Activated T-helper 1 cell treated with anti-CD3 and anti-CD28 coated beads, Interleukin-12 subunit alpha, Interleukin-12 subunit beta, Interleukin-2, Interleukin-4 antibody, amounts not matched to agents 30 ng/mL and 10 ng/mL and 1 ng/mL, durations not matched to agents 14 hours and 24 hours and 36 hours (primary cell): ENCODE measurements at places on chromosomes 1 and 21.

- no peak for DNase-seq
These were observed 1.3 kb upstream of the LEMD1 start for GRCh38 chr1:205422993-205423642.

DNA sequence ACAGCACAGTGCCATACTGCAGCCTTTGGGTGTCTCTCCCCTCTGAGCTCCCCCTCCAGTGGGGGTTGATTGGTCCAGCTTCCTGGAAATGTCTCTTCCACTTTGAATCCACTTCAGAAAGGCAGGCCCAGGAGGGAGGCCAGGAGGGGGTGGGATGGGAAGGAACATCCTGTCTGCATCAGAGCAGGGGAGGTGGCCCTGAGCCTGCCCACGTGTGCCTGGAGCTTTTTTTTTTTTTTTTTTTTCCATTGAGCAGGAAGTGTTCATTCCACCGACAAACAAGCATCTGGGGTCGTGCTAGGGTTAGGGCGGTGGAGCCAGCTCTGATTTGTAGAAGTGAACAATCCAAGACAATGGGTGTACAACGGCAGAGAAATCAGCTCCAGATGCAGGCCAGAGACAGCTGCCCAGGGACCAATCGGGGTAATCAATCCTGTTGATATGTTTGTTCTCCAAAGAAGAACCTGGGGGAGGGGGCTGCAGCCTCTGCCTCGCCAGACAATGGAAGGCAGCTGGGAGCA is 93.3 kb downstream of the SSBP3 start:
- DNase-seq = no peak

GRCh38 chr1:185536165-185536920 is 197.8 kb upstream of the HMCN1 start:
- no peak for DNase-seq

DNA sequence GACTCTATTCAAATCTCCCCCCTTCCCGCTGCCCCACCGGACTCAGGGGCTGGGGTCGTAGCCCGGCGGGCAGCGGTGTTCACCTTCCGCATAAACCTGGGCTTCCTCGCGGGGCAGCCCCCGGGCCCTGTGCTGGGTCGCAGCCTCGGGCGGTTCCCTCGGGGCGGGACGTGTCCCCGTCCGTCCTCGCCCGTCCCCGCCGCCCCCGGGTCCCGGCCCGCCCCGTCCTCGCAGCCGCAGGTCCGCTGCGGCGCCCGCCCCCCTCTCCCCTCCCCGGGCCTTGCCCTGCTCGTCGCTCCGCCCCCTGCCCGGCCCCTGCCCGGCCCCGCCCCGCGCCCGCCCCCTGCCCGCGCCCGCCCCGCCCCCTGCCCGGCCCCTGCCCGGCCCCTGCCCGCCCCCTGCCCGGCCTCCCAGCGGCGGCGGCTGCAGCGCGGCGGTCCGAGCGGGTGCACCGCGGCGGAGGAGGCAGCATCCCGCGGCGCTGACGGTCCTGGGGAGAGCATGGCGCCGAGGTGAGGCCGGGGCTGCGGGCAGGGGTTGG is at the start of gene COL18A1:
TSS of gene COL18A1 (plus strand) at position 436 of the 541 bp plus-strand sequence. CDS start at position 502, 66 bp downstream.
- peak; percentile 20 for DNase-seq

- no peak for DNase-seq
These were observed 550.9 kb upstream of the TMPRSS15 start for GRCh38 chr21:18954441-18954844.

DNA sequence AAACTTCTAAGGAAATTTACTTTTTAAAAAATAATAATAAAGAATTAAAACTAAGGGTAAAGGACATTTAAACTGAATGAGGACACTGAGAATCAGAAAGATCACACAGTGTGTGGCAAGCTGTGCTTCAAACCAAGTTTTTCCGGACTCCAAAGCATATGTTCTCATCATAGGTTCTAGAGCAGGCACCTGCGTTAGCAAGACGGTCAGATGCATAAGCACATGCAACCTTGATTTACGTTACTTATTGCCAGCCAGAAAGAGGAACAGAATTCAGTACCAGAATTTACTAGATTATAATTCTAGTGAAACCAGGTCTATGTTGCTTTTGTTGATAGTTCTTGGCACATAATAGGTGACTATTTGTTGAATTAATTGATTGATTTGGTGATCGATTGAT is 6.2 kb upstream of the LBR start:
- DNase-seq = no peak

GRCh38 chr21:35840197-35840799 is 220.0 kb downstream of the SETD4 start:
- peak; percentile 28 for DNase-seq

DNA sequence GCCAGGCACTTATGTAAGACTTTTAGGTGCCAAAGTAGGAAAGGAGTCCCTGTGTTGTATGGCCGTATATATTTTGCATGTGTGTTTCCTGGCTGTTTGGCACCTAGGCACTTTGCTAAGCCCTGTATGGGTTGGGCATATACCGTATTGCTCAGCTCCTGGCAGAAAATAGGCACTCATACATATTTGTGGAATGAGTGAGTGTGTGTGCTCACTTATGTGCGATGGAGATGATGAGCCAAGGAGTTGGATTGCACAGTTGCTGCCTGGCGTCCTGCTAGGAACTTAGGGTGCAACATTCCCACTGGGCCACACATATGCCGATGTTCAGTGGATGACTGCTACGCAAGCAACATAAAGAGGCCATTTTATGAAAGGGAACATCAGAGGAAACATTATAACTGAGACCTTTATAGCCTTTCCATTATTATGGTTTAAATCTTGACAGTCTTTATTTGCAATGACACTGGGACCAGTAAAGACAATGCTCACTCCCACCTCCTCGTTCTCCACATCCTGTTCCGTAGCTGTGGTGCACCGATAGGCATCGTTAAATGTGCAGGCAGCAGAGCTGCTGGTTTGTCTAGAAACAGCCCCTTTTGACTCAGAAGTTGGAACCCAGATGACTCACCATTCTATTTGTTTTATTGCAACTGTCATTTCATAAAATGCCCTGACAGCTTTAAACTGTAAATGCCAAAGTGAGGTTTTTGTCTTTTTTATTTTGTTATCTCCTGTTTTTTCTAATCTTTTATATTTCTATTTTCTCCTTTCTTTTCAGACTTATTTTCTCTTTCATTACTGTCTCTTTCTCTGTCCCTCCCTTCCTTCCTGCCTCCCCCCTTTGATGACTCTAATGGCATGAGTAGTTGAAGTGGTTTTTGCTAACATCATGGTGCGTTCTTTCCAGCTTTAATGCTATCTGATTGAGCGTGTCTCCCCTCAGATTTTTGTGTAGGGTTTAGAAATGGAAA is 36.1 kb downstream of the PEX14 start:
- DNase-seq = peak; percentile 78

DNA sequence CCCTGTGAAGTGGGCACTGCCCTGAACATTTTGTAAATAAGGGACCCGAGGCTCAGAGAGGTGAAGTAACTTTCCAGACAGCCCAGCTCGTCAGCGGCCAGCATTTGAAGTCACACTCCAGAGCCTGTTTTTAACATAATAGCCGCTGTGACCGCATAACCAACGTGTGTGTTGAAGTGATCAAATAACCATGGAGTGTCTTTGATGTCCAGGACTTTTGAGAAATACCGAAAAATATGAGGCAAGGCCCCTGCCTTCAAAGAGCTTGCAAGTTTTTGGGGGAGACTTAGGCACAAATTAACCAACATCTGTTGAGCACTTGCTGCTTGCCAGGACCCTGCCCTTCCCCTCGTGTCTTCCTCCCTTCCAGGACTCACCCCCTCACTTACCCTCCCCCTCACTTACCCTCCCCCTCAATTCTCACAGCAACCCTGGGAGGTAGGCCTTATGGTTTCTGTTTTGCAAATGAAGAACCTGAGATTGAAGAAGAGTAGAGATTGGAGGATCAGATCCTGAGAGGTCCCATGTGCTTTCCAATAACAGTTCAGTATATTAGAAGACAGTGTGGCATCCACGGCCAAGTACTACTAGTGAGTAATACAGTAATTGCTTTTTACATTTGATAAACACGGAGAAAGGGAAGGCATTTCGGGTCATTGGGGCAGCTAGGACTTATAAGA is 1.3 kb upstream of the SLC16A1 start:
- peak; percentile 39 for DNase-seq

DNA sequence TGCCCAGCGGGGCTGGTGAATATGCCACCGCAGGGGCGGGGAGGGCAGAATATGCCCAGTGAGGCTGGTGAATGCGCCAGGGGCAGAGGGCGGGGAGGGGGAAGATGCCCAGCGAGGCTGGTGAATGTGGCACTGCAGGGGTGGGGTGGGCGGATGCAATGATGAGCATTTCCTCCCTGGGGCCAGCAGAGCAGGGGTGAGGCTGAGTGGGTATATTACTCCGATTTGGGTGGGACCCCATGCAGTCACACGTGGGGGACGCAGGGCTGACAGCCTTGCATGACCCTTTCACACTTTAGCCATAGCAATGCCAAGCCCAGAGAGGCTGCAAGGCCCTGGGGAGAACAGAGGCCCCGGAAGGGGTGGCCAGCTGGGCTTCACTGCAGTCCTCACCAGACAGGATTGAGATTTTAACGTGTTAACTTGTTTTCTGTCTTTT is 9.3 kb upstream of the SLX9 start:
- DNase-seq = no peak

GRCh38 chr1:243421784-243422183 is 165.9 kb downstream of the SDCCAG8 start:
- peak; percentile 52 for DNase-seq

GRCh38 chr1:39625462-39626273 is 13.8 kb downstream of the HEYL start:
- no peak for DNase-seq

GRCh38 chr1:6928106-6928885 is 143.0 kb downstream of the CAMTA1 start:
- DNase-seq = no peak

- DNase-seq = no peak
These were observed 154.3 kb downstream of the PLXNA2 start for GRCh38 chr1:208089761-208090370.

DNA sequence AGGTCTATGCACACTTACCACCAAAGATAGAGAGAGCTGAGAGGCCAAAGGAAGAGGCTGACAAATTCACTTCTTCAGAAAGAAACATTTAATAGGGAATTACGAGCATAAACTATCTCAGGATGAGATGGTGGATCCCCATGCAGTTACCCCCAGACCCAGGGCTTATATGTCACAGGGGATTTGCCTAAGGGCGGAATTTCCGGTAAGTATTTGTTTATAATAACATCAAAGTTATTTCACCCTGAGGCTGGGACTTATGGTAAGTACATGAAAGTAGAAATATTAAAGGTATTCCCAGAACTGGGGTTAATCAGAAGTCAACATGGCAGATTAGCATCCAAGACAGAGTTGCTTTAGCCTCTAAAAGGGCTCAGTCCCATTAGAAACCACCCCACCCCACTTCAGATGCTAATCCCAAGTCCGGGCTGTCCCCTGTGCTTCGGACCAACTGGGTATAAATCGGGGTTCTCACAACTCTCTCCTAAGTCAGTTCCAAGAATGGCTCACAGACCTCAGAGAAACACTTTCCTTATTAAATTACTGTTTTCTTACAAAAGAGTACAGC is 247.4 kb upstream of the ZP4 start:
- no peak for DNase-seq

DNA sequence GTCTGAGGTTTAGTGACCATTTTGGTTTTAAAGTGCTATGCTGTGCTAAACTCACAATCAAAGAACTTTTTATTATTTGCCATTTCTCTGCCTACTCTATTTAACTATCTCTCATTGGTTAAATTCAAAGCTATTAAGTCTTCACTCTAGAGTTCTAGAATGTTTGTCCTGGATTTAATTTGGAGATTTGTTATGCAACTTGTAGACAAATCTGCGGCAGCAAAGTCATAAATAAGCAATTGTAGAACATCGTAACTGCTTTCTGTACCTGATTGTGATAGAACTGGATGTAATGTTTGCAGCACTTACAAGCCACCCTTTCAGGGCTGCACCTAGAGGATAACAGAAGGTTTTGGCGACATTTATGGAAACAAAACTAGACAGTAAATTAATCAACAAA is 566.5 kb upstream of the ADGRL2 start:
- DNase-seq = no peak

- no peak for DNase-seq
These were observed 102.1 kb downstream of the SNX7 start for GRCh38 chr1:98763488-98764150.

DNA sequence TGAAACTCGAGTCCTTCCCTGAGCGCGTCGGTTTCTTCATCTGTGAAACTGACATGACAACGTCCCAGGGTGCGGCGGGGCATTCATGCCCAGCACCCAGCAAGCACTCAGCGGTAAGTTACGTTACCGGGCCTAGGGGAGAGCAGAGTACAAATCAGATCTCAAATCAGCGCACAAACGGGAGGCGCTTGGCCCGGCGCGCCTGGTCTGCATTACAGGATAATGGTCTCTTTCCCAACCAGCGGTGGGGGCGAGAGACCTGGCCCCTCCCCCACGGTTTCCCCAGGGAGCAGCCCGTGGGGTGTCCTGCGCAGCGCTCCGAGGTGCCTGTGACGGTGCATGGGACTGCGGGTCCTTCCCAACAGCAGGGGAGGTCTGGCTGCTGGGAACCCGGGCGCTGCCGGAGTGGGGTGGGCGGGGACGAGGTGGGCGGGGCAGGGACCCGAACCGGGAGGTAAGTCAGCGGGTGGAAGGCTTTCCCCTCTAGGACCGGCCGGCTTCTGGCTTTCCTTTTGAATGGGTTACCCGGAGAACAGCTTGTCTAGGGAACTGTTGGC is 1.0 kb downstream of the TMEM51 start:
- DNase-seq = no peak

- DNase-seq = no peak
These were observed 1232.1 kb downstream of the MRPL39 start for GRCh38 chr21:24375201-24375600.

GRCh38 chr1:2967881-2968280 is 53.4 kb upstream of the ACTRT2 start:
- DNase-seq = no peak

- no peak for DNase-seq
These were observed 43.6 kb upstream of the TIAM1 start for GRCh38 chr21:31387560-31388186.

GRCh38 chr21:42346441-42346840 is 4.4 kb downstream of the TFF2 start:
- DNase-seq = no peak

- DNase-seq = no peak
These were observed 15.0 kb upstream of the TMEM201 start for GRCh38 chr1:9573723-9574122.

- DNase-seq = no peak
These were observed 32.4 kb upstream of the ENO1 start for GRCh38 chr1:8910914-8911313.

GRCh38 chr1:228375578-228376261 is 30.9 kb downstream of the TRIM11 start:
- no peak for DNase-seq

- no peak for DNase-seq
These were observed 125.7 kb upstream of the GADD45A start for GRCh38 chr1:67559222-67559700.

DNA sequence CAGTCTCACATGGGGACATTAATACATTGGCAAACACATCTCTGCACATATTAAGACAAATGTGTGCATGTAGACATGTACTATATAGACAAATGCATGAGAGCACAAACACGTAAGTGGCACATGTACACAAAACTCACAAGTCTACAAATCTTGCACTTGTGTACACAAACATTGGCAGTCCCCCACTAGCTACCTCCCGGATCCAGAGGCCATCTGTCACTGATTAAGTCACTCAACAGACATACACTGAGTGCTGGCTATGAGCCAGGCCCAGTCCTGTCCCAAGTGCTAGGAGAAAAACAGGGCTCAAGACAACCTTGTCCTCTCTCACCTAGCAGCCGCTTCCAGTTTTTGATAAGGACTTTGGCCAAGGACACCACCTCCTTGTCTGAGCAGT is 7.0 kb downstream of the TCEA3 start:
- DNase-seq = no peak
